ENCODE measurements at places on chromosomes 2 and 18. TPM values are rescaled to one million over a fixed set of nuclear protein-coding genes. Genes with fewer than 3 reads are reported as not detected.

- no peak for DNase-seq
Measured at GRCh38 chr2:190380962-190381412, 27.2 kb upstream of the MFSD6 start.

DNA sequence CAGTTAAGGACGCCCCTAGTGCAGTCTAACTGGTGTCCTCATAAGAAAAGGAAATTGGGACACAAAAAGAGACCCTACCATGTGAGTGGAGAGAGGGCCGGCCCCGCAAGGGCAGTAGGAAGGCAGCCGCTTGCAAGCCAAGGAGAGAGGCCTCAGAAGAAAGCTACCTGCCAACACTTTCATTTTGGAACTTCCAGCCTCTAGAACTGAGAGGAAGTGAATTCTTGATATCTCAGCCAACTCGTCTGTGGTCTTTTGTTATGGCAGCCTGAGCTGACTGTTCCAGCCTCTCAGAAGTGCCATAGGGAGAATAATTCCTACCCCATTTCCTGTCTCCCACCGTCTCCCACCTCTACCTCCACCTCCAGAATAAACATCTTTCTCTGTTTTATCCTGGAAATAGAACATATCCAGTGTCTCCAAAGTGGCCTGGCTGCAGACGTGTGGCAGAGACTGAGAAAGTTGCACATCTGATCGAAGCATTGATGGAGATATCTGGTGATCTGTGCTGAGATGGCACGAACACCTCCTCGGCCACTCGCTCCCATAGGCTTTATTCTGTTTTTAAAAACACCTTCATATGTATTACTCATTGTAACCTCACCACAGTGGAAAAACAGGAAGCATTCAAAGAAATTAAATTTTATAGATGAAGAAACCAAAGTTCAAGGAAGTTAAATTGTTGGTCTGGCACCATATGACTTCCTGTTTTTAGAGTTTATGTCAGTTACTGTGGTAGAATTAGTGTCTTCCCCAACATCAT, 39.5 kb upstream of the MARCO start:
- no peak for DNase-seq

Gene EFHD1
- 1.7 TPM for total RNA-seq

DNA sequence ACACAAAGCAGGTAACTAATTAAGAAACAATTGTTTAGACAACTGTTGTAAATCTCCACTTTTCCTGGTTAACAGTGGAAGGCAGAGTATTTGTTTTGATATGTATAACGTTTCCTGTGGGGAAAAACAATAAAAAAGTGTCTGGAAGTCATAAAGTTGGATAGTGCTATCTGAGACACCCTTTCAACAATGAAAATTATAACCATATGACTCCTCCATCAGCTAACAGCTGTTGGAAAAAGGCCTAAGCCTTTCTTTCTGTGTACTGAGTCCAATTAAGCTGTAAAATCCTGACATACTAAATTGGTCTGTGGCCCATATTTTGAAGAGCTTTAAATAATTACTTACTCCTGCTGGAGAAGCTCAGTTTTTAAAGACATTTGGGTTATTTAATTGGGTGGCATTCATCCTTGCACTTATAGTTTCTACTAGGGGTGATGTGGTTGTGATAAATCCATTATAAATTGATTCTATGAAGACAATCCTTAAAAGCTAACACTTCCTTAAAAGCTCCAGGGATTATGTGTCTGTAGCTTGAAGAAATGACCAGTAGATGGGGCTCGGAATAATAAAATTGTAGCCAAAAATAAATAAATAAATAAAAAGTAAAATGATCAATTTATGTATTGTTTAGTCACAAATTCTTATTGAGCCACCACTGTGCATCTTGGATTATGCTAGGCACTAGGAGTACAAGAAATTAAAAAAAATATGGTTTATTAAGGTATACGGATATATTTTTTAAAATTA, 698.1 kb upstream of the NXPH2 start:
- no peak for DNase-seq

DNA sequence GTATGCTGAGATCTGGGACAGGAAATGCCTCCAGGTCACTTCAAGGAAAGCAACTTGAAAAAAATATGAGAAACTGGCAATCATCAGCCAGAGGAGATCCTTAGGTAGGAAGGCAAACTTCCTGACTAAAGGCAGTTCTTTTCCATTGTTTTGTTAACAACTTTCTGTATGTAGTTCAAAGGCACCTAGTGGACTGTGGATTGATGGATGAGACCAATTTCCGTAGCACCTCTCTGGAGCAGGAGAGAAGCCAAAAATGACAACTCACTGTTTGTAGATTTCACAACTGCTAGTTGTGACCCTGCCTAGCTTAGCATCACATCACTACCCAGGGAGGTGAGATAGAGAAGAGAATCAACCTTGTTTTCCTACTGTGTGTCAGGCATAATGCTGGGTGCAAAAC, 21.8 kb upstream of the NOSTRIN start:
- DNase-seq = no peak
